Tibial nerve (tissue), 4 donors: ENCODE measurements at places on chromosomes 12 and 14.

DNA sequence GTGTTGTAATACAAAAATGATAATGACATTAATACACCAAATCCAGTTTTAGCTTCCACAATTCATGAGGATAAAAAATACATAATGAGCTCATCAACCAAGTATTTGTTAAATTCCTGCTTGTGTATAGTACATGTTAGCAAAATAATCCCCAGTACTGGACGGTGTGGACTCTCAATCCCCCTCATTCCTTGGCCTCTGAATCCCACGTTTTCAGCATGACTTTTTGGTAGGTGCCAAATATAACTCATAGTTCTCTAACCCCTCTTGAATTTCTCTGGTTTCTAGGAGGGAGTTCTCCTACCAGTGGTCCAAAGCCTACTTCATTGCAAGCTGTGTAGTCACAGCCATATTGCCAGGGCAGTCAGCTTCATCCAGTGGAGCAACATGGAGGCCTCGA, 41.4 kb upstream of the EPS8 start:
- DNase-seq, result no peak

DNA sequence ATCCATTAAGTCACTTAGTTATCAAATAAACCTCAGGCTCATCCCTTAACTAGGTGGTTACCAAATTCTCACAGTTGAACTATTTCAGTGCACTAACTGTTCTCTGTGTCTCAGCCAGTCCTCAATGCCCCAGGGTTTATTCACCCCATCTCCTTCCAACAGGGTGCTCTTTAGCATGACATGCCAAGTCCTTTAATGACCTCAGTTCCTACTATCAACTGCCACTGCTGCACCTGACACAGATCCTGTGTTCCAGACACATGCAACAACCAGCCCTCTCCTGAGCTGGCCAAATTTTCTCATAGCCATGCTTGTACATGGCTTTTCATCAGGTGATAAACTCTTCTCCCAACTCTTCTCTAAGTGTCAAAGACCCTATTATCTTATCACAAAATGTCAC, 80.0 kb downstream of the ATXN2 start:
- DNase-seq, result no peak

- peak; percentile 98 for DNase-seq
Measured at GRCh38 chr14:70972107-70972976, 65.1 kb downstream of the PCNX1 start.

- no peak for DNase-seq
Measured at GRCh38 chr12:114834621-114835020, 150.6 kb upstream of the TBX3 start.

DNA sequence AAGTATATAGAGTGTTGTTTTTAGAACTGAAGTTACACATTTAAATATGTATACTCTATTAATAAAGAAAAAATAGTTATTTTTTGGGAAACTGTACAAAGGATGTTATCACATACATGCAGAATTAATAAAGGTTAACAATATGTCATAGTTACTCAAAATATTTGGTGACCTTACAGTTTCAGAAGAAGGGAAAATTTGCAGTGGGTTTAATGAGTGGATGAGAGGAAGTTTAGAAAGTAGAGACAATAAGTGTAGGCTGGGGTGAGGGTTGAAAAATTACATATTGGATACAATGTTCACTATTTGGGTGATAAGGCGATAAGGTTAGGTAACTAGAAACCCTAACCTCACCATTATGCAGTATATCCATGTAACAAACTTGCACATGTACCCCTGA, 13.5 kb downstream of the WNK1 start:
- DNase-seq, result no peak

- no peak for DNase-seq
Measured at GRCh38 chr14:20489093-20489994, 16.0 kb upstream of the RNASE10 start.

DNA sequence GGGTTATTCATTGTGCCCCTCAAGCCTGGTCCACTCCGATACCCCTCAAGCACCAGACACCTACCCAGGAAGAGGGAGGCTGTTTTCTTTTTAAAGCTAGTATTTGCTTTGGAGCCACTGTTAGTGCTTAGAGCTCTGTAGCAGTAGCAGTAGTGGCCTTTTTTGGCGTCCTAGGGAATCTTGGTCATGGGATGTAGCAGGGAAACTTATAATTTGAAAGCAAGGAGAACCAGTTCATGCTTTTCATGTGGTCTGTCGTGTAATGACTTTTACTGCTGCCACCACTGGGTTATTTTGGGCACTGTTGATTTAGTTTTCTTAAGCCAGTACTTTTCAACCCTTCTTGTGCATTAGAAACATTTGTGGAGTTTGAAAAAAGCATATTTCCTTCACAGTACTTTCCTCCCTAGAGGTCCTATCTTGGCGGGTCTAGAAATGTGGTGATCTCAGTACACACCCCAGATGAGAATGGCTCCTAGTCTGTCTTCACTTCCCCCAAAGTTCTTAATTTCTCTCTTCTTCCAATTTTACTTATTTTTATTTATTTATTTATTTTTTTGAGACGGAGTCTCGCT, 49.7 kb downstream of the MARK3 start:
- no peak for DNase-seq

DNA sequence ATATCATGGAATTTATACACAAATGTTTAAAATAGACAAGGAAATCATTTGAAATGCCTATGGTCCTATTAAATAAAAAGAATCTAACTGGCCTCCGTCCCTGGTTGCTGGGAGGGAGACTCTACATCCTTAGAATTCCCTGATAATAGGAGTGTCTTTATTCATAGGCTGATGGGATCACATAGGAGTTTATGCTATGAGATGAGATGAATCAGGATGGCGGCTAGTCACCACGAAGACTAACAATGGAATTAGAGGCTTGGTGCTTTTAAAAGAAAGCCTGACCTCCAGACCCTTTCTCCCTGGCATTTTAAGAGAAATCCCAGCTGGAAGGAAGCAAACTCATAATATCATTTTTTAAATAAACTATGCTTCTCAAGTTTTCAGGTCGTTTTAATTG, 69.7 kb downstream of the SEC23A start:
- DNase-seq, result no peak

GRCh38 chr14:85437148-85437547, 92.8 kb upstream of the FLRT2 start:
- no peak for DNase-seq

DNA sequence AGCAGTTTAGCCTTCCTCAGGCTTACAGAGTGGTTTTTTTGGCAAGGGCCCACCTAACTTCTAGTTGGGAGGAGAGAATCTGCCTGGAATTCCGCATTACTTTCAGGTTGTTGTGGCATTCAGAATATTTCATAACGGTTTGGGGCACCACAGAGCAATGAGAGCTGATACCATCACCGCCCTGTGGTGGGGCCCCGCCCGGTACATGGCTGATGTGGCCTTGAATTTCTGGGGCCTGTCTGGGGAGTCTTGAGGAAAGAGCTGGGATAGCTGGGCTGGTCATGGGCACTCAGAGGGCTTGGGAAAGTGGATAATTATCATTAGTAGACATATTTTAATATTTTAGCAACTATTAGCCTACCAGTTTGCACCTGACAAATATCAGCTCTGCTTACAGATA, 4.2 kb downstream of the TESPA1 start:
- DNase-seq, result no peak

- DNase-seq, result no peak
Measured at GRCh38 chr12:3032770-3033538, 44.2 kb upstream of the TSPAN9 start.

DNA sequence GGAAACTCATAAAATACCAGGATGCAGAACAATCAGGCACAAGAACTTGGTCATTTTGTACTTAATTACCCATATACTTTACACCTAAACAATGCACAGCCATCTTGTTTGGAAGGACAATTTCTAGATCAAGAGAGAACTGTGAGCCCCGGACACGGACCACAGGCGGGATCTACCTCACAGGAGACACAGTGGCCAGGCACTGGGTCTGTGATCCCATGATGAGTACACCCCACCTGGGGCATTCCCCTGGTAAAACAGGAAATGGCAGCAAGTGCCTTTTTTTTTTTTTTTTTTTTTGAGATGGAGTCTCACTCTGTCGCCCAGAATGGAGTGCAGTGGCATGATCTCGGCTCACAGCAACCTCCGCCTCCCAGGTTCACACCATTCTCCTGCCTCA, 15.2 kb downstream of the GOLGA3 start:
- DNase-seq, result no peak

- no peak for DNase-seq
Measured at GRCh38 chr12:16553457-16553856, 52.5 kb downstream of the LMO3 start.

- DNase-seq, result no peak
Measured at GRCh38 chr12:10386857-10387256, 3.0 kb downstream of the KLRK1 start.

- DNase-seq, result no peak
Measured at GRCh38 chr12:47650469-47650868, 55.4 kb downstream of the RPAP3 start.

DNA sequence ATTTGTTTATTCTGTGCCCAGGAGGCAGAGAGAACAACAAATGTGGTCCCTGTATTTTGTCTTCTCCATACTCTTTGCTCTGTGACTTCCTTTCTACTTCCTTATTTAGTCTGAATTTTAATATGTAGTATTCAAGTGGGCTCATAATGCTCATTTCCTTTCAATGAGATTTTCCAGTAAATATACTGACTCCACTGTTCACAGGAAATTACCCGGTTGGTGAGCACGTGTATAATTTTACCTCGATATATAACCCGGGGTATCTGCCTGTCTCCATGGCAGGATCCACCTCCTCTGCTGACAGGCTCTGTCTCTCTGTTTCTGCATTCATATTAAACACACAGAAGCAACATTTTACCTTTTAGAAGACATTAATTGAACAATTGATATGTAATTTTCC, 166.0 kb downstream of the SLC38A4 start:
- DNase-seq, result no peak
